ENCODE measurements at places on chromosomes 6 and 20. TPM values are rescaled to one million over a fixed set of nuclear protein-coding genes. Genes with fewer than 3 reads are reported as not detected.
A peak's percentile ranks its signal among the peaks of the same experiment; 100 is the strongest.

DNA sequence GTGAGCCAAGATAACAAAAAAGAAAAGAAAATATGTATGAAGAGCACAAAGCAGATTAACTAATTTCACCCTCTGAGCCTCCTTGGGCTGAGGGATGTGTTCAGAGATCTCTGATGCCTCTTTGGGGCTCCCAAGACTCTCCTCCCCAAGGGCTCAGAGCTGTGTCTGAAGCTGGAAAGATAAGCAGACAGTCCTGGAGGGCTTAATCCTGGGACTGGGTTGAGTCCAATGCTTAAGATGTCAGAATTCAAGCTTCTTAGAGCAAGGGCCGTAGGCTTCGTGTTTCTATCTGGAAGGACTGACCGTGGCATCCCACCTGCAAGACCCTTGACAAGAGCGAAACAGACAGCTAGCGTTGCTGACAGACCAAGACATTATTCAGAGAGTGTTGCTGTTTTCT, 229.0 kb downstream of the ZMYND8 start:
- H3K27me3 ChIP-seq = no peaks in the 10 kb centered on the region
- no peaks in the 10 kb centered on the region for H3K36me3 ChIP-seq
- no peak overlapping the region for H3K4me3 ChIP-seq

DNA sequence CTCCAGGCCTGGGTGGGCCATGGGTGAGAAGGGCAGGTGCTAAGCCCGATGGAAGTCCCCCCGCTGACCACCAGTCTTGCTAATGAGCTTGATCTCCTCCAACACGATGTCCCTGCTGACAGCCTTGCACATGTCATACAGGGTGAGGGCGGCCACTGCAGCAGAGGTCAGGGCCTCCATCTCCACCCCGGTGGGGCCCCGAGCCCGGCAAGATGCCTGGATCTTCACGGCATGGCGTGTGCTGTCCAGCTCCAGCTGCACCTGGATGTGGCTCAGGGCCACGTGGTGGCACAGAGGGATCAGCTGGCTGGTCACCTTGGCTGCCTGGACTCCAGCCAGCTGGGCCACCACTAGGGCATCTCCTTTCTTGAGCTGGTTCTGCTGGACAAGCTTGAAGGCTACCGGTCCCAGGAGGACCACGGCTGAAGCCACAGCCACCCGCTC, 27.9 kb downstream of the MOCS1 start:
- H3K4me1 ChIP-seq = no peaks in the 10 kb centered on the region
- H3K4me3 ChIP-seq = no peak overlapping the region
- no peaks in the 10 kb centered on the region for H3K27me3 ChIP-seq
- H3K27ac ChIP-seq = no peak overlapping the region

Gene TMX4
- total RNA-seq = 54.2 TPM

- no peaks in the 10 kb centered on the region for H3K27me3 ChIP-seq
- H3K4me3 ChIP-seq = peak overlapping the region; percentile 90
- DNase-seq = no peak
- peaks cover 4% of the 10 kb centered on the region for H3K4me1 ChIP-seq
Measured at GRCh38 chr6:35213298-35213791, 411 bp upstream of the SCUBE3 start.

DNA sequence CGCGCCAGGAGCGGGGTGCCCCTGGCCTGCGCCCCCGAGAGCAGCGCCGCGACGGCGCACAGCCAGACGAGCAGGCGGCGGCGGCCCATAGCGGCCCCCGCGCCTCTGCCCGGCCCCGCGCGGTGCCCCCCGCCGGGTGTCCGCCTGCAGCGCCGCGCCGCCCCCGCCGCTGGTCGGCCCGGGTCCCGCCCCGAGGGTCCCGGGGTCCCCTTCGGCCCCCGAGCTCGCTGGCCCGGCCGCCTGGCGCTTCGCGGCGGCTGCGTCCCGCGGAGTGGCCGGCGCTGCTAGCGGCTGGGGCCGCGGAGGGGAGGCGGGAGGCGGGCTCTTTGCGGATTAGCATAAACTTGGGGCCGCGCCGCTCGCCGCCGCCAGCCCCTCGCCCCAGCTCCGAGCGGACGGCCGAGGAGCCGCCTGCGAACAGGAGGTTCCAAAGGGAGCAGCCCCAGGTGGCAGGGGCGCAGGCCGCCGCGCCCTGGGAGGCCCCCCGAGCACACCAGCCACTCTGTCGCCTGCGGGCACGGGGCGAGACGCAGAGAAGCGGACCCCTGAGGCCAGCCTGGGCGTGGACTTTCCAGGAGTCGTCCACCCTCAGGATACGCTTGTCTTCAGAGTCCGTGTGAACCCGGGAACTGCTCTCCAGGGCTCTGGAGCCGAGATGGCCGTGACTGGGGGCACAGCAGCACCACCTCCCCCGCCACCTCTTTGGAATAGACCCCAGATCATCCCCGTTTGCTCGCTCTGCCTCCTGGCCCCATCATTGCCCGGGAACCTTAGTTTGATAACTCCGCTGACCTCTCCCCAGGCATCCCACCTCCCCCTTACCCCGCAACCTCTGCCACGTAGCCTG, at the start of gene EMILIN3:
TSS of gene EMILIN3 (minus strand) at position 273 of the 847 bp plus-strand sequence. CDS start at position 89, 184 bp downstream.
- H3K36me3 ChIP-seq = no peaks in the 10 kb centered on the region
- H3K27me3 ChIP-seq = no peaks in the 10 kb centered on the region
- no peak within 1 kb of the TSS for H3K27ac ChIP-seq
- H3K4me1 ChIP-seq = no peaks in the 10 kb centered on the region

DNA sequence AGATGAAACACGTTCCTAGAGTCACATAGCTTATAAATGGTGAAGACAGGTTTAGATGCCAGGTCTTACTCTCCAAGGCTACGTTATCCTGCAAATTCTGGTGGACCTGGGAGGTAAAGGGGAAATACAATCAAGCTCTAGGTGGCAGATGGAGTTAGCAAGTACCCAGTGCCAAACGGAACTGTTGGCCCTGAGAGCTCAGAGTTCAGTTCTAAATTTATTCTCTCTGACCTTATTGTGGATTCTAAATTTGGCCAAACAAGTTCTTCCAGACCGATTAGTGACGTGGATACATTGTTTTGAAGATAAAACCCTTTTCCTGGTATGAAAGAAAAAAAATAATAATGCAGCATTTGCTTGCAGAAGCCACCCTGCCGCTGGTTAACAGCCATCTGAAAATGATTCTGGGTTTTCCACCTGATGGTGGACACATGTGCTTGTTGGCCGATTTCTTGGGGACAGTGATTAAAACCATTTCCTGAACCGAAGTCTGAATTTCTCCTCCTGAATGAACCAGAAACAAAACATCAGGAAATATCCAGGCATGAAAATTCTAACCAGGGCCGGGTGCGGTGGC, 32.5 kb downstream of the RIPOR3 start:
- DNase-seq = no peak
- no peak overlapping the region for H3K27ac ChIP-seq
- H3K4me3 ChIP-seq = no peak overlapping the region

Gene TRIM38
- 24.8 TPM for total RNA-seq

Data from aorta (tissue), 5 donors.